ENCODE measurements at places on chromosomes 7 and 10. TPM values are rescaled to one million over a fixed set of nuclear protein-coding genes. Genes with fewer than 3 reads are reported as not detected.

GRCh38 chr7:114459574-114459973 lies 45.0 kb downstream of the FOXP2 start:
- DNase-seq: no peak

GRCh38 chr10:86727470-86727869 lies 28.9 kb upstream of the BMPR1A start:
- DNase-seq: no peak

- no peak for DNase-seq
Measured at GRCh38 chr10:42952931-42953683, 123.8 kb upstream of the RET start.

DNA sequence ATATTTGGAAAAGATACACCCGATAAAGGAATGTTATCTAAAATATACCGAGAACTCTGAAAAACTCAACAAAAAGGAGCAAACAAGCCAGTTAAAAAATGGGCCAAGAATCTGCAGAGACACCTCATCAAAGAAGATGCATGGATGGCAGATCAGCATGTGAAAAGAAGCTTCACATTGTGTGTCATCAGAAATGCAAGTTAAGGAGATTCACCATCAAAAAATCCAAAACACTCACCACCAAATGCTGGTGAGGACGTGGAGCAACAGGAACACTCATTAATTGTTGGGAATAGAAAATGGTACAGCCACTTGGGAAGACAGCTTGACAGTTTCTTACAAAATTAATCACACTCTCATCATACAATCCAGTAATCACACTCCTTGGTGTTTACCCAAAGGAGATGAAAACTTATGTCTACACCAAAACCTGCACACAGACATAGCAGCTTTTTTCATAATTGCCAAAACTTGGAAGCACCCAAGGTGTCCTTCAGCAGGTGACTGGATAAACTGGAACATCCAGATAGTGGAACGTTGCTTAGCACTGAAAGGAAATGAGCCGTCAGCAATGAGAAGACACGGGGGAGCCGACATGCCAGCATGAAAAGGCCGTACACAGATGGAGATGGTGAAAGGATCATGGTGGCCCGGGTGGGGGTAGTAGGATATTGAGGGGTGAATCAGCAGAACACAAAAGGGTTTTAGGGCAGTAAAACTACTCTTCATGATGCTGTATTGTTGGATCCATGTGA lies 27.9 kb upstream of the PWWP2B start:
- no peak for DNase-seq

The NET1 gene
- 94.1 TPM for polyA plus RNA-seq

- no peak for DNase-seq
Measured at GRCh38 chr7:135769005-135769802, 20.6 kb upstream of the FAM180A start.

DNA sequence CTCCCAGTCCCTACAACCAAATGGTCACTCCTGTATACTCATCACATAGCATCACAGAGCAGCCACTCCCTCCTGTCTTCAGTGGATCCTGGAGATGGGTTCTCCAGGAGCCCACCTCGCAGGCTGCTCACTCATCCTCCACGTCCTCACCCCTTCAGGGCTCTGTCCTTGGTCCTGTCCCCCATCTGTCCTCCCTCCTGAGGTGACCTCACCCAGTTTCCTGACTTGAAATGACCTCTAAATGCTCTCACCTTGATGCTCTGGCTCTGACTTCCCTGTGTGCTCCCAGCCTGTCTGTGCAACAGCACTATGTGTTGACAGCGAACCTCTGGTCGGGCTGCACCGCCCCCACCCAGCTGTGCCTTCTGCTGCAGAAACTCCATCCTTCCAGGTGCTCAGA lies 2.1 kb upstream of the PPP2R2D start:
- DNase-seq: no peak

DNA sequence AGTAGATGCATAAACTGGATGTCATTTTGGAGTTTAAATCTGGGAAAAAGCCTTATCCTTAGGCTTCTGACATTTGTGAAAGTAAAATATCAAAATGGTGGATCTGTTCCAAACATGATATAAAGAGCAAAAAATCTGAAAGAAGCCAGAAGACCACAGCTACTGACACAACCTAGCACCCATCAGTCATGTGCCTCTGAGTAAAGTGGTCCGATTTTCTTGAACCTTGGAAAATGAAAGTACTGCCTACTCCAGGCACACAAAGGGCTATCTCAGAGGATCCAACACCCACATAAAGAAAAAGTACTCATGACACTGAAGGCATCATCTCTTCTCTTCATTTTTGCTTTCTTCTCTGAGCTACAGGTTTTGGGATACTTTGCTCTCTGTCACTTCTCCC lies 150.7 kb downstream of the KMT2E start:
- DNase-seq: no peak

The SPDYE11 gene
- 0.34 TPM for polyA plus RNA-seq

The RTKN2 gene
- polyA plus RNA-seq: 4.1 TPM
